ENCODE measurements at places on chromosomes 5 and 9.

- DNase-seq: no peak
Observed at GRCh38 chr9:132185073-132186009, 23.5 kb downstream of the NTNG2 start.

DNA sequence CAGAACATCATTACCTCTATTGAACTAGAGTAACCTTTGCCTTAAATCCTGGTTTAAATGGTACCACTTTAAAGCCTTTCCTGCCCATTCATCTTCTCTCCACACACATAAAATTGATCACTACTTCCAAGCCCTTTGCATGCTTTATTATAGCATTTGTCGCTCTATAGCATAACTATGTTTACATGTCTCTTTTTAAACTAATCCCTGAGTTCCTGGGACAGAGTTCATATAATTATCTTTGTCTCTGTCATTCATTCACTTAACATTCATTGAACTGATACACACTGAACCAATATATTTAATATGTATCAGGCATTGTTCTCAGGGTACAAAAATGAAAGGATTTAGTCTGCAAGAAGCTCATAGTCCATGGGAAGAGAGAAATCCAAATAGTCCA, 37.3 kb downstream of the RECK start:
- DNase-seq: no peak

- no peak for DNase-seq
Observed at GRCh38 chr9:33151007-33151557, 16.1 kb downstream of the B4GALT1 start.

DNA sequence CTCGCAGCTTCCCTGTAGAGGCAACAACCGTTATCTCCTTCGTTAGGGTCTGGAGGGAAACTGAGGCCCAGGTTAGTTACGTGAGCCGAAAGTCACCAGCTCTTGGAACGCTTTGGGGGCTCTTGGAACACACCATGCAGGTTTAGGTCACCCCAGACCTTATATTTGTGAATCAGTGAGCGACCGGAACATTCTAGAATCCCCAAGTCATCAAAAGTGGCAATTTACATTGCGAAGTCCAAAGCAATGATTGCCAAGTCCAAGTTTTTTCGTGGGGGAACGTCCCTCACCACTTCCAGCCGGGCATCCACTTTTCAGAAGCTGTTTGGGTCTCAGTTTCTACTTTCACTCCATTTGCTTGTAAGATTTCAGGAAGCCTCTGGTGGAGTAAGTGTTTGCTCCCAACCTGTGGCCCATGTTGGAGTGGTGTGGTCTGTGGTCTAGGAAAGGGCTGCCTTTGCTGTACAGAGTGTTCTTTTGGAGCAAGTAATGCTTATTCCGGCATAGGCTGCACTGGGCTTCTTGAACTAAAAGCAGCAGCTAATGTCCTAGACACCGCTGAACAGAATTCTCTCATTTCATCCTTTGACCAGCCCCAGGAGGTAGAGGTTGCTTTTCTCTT, 32.8 kb upstream of the SPRY4 start:
- DNase-seq: no peak

DNA sequence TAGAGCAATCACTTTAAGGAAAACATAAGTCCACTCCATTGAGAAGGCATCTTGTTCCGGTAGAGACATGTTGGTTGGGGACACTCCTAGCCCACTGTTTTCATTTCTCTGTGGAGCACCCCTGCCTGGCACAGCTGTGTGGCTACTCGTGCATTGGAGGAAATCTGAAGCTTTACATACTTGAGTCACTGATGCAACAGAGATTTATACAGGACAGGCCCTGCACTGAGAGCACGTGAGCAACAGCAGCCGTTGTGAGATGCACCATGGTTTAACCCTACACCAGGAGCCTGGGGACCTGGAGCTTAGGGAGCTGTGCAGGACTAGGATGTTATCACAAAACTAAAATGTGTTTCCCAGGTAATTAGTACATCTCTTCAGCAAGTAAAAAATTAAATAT, 230.7 kb upstream of the IRX1 start:
- no peak for DNase-seq

DNA sequence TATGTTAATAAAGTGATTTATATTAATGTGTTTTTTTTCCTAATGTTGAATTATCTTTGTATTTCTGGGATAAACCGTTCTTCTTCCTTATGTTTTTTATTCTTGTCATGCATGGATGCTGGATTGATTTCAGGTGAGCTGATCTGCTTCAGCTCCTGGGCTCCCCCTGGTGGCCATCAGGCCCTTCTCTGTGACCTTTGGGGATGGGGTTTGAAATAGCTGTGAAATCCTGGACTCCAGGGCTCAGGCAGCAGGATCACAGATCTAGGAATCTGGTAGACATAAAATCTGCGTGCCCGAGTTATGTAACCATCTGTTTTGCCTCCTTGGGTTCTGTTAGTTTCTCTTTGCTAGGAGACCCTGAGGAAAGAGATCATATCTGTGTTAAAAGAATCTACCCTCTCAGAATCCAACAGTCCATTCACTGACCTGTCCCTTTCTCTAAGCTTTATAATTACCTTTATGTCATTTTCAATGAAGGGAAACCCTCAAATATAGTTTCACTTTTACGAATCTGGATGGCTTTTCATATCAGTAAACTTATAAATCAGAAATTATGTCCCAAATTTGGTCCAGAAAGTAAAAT, 12.2 kb upstream of the OR13J1 start:
- DNase-seq: peak; percentile 83

GRCh38 chr9:6655036-6655435, 9.5 kb upstream of the GLDC start:
- no peak for DNase-seq

DNA sequence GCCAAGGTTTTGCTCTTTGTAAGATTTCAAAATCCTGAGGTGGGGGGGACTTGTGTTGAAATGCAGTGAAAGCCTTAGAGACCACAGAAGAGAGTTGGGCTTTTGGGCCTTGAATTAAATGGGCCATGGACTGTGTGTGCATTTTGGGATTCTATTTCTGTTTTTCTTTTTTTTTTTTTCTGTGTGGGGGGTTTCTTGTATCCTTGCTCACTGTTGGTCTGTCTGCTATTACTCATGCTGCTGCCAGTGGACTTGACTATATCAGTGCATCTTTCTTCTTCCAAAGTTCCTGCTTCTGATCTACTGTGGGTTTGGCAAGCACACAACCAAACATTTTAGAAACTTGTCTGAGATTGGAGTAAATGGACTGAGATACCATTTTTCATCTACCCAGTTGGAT, 344.9 kb downstream of the ARL15 start:
- no peak for DNase-seq

- no peak for DNase-seq
Observed at GRCh38 chr5:159616952-159617351, 286.7 kb upstream of the IL12B start.

DNA sequence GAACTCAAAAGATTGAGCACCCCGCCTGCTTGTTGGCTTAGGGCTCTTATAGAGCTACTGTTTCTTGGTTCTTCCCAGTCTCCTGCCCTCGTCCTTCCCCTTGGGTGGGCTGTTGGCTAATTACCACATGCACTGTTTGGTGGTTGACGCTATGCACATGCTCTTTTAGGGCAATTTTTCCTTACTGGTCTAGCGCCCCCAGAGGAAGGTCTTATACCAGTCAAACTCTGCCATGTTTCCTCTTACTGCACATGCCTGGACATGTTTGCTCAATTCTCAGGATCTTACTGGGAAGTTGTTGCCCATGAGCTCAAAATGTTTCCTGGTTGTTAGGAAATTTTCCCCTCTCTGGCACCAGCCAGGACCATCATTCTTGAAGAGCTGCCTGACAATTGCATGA, 101.9 kb downstream of the SLC28A3 start:
- no peak for DNase-seq

- no peak for DNase-seq
Observed at GRCh38 chr5:37936091-37936490, 96.2 kb upstream of the GDNF start.

DNA sequence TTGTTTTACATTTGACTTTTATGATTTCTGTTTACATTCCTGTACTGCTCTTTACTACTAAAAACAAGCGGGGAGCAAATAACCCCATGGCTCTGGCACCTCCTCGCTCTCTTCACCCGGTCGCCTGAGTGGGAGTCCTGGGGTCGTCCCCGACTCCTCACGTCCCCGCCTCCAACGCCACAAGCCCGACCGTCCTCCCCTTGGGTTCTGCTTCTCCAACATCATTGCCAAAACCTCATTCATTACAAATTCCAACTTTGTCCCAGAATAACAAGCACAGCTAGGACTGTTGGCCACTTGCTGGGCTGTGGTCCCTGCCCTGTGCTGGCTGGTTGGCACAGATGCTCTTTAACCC, 35.1 kb downstream of the MRPL36 start:
- no peak for DNase-seq

Data from Calu3 (cell line).